ENCODE measurements at places on chromosomes 1 and 21.
A peak's percentile ranks its signal among the peaks of the same experiment; 100 is the strongest.

DNA sequence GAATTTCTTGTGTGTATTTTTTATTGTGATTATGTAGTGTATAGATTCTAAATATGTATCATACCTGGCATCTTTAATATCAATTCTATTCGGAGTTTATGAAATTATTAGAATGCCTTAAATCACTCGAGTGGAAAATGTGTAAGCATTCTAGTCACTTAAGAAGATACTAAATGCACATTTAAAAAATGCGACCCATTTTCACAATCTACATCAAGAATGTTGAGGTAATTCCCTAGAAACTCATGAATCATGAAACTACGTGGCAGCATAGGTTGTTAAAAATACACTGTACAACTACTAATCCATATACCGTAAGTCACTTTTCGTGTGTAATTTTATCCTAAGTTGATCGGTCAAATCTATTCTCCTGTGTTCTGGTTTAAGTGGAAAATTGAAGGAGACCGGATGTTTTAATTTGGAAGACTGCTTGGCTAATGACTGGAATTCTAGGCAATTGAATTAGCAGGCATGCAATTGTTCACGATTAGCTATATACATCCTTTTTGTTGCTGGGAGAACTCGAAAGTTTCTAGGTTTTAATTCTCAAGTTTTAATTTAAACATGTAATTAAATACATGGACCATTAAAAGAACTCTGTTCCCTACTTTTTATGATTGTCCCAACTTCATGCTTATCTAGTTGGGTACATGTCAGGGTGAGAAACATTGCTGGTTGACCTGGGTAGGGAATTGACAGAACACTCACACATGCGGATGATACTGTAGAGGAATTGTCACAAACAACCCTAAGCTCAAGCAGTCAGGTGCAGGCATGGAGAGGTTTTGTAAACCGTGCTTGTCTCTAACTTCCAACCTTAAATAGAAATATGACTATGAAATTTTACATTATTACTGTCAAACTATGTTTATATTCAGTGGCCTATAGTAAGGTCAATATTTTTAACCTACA is 6.6 kb downstream of the ZBTB18 start:
- DNase-seq, result no peak

DNA sequence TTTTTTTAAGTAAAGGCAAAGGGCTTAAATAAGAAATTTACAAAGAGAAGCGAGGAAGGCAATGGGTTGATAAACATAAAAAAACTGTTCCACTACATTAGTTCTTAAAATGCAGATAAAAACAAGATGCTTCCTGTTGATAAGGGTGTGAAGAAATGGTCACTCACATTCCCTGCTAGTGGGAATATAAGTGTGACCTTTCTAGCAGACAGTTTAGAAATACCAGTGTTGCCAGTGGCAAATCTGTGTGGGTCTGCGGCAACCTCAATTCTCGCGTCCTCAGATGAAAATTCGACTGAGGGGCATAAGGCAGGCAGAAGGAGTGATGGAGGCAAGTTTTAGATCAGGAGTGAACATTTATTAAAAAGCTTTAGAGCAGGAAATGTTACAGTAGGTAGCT is 151.1 kb downstream of the NTNG1 start:
- DNase-seq, result no peak

DNA sequence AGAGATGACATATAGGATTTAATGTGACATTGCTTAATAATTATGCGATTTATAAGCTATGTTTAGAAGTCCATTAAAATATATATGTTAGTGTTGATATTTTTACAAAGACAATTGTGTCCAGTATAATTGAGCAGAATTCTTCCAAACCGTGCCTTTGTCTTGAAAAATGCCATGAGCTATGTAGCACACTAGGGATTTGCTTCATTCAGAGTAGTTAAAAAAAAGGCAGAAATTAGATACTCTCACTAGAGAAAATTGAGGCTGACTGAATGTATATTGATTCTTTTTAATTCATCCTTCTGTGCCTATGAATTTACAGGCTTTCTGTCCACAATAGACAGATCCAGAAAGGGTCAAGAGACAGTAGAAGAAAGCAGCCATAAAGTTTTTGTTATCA is 429.0 kb downstream of the NEGR1 start:
- no peak for DNase-seq

- DNase-seq, result no peak
Observed at GRCh38 chr1:233730809-233731208, 116.9 kb downstream of the KCNK1 start.

DNA sequence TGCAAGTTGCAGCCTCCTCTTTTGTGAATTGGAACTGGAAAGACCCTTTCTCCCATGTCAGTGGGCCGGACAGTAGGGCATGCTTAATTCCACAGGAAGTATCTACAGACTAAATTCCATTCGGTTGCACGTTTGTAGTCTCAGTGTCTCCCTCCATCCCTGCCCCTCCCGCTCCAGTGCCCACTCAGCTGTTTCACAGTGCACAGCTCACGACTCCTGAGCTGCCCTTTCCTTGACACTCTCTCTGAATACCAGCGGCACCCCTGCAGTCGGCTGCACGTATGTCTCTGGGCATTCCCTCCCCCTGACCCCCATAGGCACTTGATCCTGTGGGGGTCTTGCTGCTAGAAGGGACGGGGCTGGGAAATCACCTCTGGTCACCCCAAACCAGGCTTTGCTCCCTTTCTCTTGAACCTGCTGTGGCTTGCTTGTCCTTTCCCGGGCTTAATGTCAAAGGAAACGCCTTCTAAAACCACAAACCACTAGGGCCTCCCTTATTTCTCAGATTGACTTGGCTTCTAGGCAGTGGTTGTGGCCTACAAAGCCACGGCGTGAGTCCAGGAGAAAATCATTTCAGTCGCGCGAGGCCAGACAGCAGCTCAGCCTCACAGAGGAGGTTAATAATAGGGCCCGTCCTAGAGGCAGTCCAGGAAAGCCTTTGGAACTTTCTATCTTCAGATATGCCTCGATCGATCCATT is 365.3 kb upstream of the PROX1 start:
- DNase-seq, result no peak

- DNase-seq, result no peak
Observed at GRCh38 chr1:221032637-221033280, 153.5 kb downstream of the HLX start.

- no peak for DNase-seq
Observed at GRCh38 chr1:51572365-51572764, 44.5 kb upstream of the OSBPL9 start.

- DNase-seq, result no peak
Observed at GRCh38 chr1:201665036-201665435, 126.1 kb downstream of the NAV1 start.

DNA sequence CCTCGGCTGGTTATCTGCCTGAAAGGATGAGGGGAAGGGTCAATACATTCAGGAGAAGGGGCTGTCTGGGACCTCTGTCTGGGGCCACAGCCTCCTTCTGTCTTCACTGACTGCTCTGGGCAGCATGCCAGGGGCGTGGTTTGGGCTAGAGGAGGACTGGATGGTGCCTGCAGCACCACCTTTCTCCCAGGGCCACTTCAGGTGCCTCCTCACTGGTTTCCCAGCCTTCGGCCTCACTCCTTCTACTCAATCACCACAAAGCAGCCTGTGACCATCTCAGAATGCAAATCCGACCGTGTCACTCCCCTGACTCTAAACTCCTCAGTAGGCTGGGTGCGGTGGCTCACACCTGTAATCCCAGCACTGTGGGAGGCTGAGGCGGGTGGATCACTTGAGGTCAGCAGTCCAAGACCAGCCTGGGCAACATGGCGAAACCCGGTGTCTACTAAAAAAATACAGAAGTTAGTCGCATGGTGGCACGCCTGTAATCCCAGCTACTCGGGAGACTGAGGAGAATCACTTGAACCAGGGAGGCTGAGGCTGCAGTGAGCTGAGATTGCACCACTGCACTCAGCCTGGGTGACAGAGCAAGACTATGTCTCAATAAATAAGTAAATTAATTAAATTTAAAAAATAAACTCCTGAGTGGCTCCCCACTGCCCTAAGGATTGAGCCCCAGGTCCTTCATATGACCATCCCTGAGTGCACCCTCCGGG is 50.1 kb upstream of the ECE1 start:
- DNase-seq, result no peak

- DNase-seq, result no peak
Observed at GRCh38 chr1:210669951-210670350, 341.2 kb downstream of the HHAT start.

- DNase-seq, result no peak
Observed at GRCh38 chr1:191624044-191624443, 534.2 kb upstream of the RGS18 start.

- no peak for DNase-seq
Observed at GRCh38 chr1:919271-919872, 4.4 kb upstream of the SAMD11 start.

GRCh38 chr1:82844911-82845827 is 1044.4 kb downstream of the ADGRL2 start:
- no peak for DNase-seq

DNA sequence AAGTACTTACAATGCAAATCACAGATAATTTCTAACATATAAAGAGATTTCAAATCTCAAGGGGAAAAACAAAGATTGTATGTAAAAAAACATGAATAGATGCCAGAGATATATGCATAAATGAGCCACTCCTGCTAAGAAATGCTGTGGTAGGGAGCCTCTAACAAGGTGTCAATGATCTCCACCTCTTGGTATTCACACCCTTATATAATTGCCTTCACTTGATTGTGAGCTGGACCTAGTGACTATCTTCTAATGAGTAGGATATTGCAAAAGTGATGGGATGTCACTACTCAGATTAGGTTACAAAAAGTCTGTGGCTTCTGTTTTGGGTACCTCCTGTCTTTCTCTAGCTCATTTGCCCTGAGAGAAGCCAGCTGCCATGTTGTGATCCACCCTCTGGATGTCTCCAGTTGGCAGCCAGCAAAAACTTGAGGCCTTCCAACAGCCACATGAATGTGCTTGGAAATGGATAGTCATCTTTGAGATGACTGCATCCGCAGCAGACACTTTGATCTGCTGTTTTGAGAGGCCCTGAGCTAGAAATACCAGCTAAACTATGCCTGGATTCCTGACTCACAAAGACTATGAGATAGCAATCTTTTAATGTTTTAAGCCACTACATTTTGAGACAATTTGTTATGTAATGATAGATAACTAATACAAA is 196.1 kb upstream of the FGGY start:
- DNase-seq, result no peak

- DNase-seq, result peak; percentile 16
Observed at GRCh38 chr1:106268070-106268469, 788.4 kb upstream of the PRMT6 start.

DNA sequence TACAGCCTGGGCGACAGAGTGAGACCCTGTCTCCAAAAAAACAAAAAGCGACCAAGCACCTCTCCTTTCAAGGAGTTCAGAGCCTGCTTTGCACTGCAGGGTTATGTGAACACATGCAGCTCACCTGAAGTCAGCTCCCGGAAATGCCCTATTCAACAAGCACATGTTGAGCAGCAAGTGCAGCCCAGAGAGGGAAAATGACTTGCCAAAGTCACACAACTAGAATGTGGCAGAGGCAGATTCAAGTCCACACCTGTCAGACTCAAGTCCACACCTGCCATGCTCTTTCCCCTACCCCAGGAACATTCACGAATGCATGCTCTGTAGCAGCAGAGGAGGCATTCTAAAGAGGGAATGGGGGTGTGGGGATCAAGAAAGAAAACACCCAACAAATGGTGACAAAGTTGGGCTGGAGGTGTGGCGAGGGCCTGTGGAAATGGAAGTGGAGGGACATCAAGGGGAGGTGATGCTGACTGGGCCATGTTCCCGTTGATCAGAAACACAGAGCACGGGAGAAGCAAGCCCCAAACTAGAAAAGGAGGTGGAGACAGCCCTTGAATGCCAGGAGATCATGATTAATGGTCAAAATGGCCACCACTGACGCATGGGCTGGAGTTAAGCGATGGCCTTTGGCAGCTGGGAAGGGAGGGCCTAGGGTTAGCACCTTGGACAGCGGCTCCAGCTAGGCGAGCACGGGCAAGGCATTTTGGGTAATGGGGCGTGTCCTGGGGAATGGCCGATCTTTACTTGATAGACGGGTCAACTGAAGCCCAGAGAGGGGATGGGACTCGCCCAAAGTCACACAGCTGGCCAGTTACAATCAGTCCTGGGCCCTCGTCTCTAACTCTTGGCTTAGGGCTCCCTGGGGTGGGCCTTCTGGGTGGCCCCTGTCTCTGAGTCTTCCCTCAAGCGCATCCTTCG is 21.5 kb downstream of the RAP1GAP start:
- peak; percentile 17 for DNase-seq

DNA sequence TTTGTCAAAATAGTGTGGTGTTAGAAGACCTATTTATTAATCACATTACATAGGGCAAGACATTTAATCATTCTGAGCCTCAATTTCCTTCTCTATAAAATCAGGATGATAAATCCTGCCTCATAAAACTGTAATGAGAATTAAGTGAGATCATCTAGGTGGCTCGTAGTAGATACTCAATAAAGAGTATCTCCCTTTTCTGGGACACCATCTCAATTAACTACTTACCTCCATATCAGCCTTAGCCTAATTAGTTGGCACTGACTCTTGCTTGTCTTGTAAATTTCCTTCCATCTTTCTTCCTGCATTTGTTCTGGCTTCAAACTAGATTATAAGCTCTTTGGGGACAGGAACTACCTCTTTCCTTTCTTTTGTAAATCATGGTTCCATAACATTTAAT is 102.6 kb upstream of the TNR start:
- no peak for DNase-seq

- no peak for DNase-seq
Observed at GRCh38 chr1:118122234-118123004, 62.6 kb downstream of the SPAG17 start.

GRCh38 chr21:42520628-42521253 is 7.1 kb downstream of the SLC37A1 start:
- DNase-seq, result no peak

GRCh38 chr1:58979677-58980076 is 195.8 kb upstream of the JUN start:
- DNase-seq, result no peak

DNA sequence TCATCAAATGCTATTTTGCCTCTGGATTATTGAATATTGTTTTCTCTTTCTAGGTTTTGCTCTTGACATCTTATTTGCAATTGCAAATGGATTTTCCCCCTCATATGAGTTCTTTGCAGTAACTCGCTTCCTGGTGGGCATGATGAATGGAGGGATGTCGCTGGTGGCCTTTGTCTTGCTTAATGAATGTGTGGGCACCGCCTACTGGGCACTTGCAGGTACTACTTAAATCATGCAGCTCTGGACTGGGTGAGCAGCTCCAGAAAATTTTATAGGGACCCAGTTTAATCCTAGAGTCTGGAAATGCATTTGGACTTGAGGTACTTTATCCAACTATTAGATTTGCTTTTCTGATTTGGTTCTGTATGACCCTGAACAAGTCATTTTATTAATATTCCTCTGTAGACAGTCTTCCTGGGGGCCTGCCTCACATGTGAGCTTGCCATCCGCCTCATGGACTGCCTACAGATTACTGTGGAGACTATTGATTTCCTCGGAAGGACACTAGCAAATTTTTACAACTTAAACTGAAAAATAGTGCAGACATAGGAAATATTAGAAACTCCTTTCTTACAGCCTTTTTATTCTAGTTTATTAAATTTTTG is 44.5 kb downstream of the SLC22A15 start:
- DNase-seq, result peak; percentile 54

DNA sequence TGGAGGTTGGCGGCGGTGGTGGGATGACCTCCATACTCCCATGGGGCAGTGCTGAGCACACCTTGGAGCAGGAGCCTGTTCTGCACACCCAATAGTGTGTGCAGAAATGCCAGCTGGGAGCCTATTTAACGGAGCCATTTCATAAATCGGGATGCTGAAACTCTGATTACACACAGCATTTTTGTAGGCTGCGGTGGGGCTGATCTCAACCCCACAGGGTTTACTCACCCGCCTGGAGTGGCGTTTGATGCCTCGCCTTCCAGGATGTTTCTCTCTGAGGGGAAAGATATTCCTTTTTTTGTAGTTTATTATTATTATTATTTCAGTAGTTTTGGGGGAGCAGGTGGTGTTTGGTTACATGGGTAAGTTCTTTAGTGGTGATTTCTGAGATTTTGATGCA is 82.6 kb upstream of the WDR26 start:
- no peak for DNase-seq

All from fibroblast of gingiva (primary cell).